ENCODE measurements at places on chromosomes 12 and 14.

DNA sequence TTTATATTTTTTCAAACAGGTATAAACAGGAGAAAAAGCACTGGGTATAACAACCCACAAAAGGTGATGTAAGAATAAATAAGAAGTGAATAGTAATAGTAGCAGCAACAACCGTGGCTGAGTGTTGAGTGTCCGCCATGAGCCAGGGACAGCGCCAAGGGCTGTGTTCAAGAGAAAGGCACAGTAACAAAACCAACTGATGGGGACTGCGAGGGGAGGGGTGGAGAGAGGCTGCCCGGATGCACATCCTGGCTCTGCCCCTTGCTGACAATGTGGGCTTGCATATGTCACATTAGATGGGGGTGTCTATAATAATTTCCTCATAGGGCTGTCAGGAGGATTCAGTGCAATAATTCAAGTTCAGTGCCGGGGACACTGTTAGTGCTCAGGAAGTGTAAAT, 912.4 kb downstream of the VRK1 start:
- no peak for DNase-seq

GRCh38 chr14:70318635-70319013, 40.9 kb downstream of the COX16 start:
- no peak for DNase-seq

DNA sequence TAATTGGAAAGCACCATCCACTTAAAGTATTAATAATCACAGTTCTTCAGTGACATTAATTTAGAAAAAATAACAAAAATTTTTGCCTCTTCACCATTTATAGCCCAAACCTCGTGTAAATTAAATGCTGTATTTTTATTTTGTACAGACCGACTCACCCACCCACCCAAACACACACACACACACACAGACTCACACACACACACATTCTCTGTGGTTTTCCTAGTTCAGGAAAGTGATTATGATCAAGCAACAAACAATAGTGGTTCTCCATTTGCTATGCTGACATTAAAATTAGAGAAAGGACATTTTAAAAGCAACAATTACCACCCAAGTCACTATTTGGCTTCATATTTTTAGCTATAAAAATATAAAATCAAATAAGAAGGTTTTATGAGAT, 112.5 kb upstream of the FLRT2 start:
- DNase-seq, result no peak

DNA sequence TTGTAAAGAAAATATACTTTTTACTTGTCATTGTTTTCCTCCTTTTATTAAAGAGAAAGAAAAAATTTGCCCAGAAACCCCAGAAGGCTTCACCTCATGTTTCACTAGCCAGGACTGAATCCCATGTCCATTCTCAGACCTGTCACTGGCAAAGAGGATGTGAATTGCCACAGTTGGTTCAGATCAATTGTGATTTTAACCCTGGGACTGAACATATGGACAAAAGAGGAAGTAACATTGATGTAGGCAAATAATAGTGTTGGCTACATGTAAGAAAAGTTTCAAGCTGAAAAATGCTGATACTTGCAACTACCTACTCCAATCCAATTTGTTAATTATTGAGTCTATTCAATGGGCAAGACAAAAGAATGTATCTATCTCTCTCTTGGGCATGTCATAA, 8.6 kb upstream of the CCDC196 start:
- no peak for DNase-seq

- no peak for DNase-seq
These were observed 38.2 kb downstream of the SLC6A12 start for GRCh38 chr12:175759-176158.

Data from stimulated activated CD8-positive, alpha-beta memory T cell treated with anti-CD3 and anti-CD28 coated beads, Interleukin-2, amount 100 ng/mL, for 48 hours (primary cell).